GM10248 (cell line): ENCODE measurements at places on chromosomes 1 and 21.

GRCh38 chr21:44969931-44970755 is 30.3 kb downstream of the SLX9 start:
- no peak for DNase-seq

DNA sequence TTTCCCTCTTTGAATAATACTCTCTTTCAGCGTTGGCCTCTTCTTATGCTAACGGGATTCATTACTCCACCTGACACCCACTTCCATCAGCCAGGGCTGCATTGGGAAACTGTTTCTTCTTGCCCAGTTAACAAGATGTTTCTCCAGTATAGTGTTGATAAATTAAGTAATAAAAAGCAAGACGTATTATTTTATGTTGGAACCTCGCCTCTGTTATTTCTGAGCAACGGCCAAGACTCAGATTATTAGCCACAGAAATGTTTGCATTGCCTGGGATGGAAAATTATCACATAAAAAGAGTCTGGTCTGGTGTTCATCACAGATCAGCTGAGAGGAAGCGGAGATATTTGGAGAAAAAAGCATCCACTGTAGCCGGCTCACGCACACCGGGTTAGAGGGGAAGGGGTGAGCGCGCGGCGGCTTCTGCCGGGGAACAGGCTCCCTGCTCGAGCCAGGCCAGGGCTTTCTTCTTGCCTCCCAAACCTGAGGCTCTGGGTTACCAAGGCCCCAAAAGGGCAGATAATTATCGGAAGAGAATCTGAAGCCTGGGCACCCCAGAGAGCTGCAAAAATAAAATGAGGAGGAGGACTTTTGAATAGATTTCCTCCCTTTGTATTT is 189.5 kb downstream of the PRDM16 start:
- no peak for DNase-seq

DNA sequence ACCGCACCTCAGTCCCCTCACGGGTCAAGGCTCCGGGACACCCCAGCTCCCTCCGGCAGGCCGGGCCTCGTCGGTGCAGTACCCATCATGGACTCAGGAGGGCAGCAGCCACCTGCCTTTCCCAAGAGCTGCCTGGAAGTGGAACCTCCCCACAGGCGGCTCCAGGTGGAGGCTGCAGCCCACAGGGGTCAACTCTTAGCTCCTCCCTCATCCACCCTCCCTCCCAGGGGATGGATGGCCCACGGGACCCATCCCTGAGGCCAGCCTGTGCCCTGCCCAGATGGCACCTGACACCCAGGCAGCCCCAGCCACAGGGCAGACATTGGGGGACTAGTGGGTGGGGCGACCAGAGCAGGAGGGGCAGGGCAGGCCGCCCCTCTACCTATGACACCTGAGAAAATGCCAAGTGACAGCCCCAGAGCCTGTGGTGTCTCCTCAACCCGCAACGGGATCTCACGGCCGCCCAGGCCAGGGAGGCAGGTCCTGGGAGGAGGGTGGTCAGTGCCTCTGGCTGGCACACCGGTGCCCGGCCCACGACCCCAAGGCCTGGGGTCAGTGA is 1.2 kb upstream of the ARHGEF16 start:
- DNase-seq: peak; percentile 90

GRCh38 chr1:186620566-186621350 is 59.5 kb downstream of the PTGS2 start:
- no peak for DNase-seq

GRCh38 chr1:234713859-234714258 is 103.9 kb upstream of the IRF2BP2 start:
- DNase-seq: no peak

GRCh38 chr1:159960721-159961381 is 6.8 kb upstream of the SLAMF9 start:
- no peak for DNase-seq

DNA sequence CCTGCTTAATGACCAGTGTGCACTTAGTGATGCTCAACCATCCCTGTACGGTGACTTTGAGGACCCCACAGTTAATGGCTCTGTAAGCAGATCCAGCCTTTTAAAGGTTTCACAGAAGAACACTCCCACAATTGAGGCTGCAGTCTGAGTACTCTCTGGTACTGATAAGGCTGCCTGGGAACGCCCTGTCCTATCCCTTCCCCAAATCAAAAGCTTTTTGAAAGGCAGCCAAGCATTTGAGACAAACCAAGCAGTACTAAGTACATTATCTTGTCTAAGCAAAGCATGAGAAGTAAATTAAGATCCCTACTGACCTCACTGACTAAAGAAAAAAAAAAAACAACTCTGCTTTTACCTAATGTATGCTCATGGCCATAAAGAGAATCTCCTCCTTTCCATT is 60.7 kb downstream of the SH3GLB1 start:
- no peak for DNase-seq

GRCh38 chr1:177315261-177315660 is 144.5 kb downstream of the BRINP2 start:
- DNase-seq: no peak

GRCh38 chr1:22567197-22567596 is 3.9 kb downstream of the EPHA8 start:
- DNase-seq: no peak
